ENCODE measurements at places on chromosomes 5 and 9. TPM values are rescaled to one million over a fixed set of nuclear protein-coding genes. Genes with fewer than 3 reads are reported as not detected.

Gene IGFBPL1
- not detected for total RNA-seq

Gene MRNIP
- 17.3 TPM for total RNA-seq

Gene TNFSF8
- total RNA-seq: 4.6 TPM

Gene ADGRD2
- total RNA-seq: not detected

Gene PDE8B
- total RNA-seq: 37.5 TPM

Gene FOXD4L6
- not detected for total RNA-seq

Gene PNPLA7
- 32.1 TPM for total RNA-seq

Gene PRXL2C
- 37.0 TPM for total RNA-seq

Gene WDR38
- total RNA-seq: not detected

Gene STPG3
- total RNA-seq: not detected

Gene CTSV
- total RNA-seq: 0.22 TPM

Gene CBY3
- total RNA-seq: not detected

Gene PDCD1LG2
- total RNA-seq: 3.6 TPM

Gene SPINK4
- total RNA-seq: not detected

Gene GPR151
- total RNA-seq: not detected

Gene TAF11L5
- not detected for total RNA-seq

Gene WNK2
- 1.1 TPM for total RNA-seq

Gene RHOBTB3
- total RNA-seq: 160 TPM

Gene ASPN
- total RNA-seq: 4.0 TPM

Gene OSMR
- total RNA-seq: 141 TPM

Gene SPATA31A3
- total RNA-seq: not detected

Gene SPOCK1
- 59.8 TPM for total RNA-seq

Gene NR6A1
- 0.64 TPM for total RNA-seq

Gene IL5
- total RNA-seq: not detected

Gene CDH18
- not detected for total RNA-seq
